ENCODE measurements at places on chromosomes 6 and 20.
A peak's percentile ranks its signal among the peaks of the same experiment; 100 is the strongest.

GRCh38 chr6:16505711-16506357 is 255.4 kb downstream of the ATXN1 start:
- DNase-seq, result peak; percentile 87
- no peaks in the 10 kb centered on the region for H3K27me3 ChIP-seq
- no peaks in the 10 kb centered on the region for H3K36me3 ChIP-seq
- H3K27ac ChIP-seq, result no peak overlapping the region
- peaks cover 18% of the 10 kb centered on the region for H3K4me1 ChIP-seq

DNA sequence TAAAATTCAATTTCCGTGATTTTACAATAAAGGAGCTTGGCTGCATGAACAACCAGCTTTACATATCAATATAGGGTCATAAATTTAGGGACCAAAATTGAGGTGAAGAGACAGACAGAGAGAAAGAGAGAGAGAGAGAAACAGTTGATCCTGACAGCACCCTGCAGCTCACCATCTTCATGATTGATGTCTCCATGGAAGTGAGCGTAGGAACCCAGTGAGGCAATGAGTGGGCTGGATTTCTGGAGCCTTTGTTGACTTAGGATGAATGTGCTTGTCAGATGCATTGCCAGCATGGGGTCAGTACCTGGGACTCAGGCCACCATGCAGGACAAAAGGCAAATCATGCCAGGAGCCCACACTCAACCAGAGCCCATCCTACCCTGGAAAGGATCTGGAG is 165.1 kb upstream of the SYNDIG1 start:
- no peak overlapping the region for H3K4me3 ChIP-seq
- H3K27ac ChIP-seq, result no peak overlapping the region
- H3K4me1 ChIP-seq, result no peaks in the 10 kb centered on the region
- no peaks in the 10 kb centered on the region for H3K36me3 ChIP-seq
- no peak for DNase-seq
- peaks cover 3% of the 10 kb centered on the region for H3K27me3 ChIP-seq

- peaks cover 10% of the 10 kb centered on the region for H3K36me3 ChIP-seq
Observed at GRCh38 chr6:119205911-119206618, 127.6 kb upstream of the FAM184A start.

- no peaks in the 10 kb centered on the region for H3K36me3 ChIP-seq
- H3K4me3 ChIP-seq, result no peak overlapping the region
- H3K27me3 ChIP-seq, result no peaks in the 10 kb centered on the region
- no peak overlapping the region for H3K27ac ChIP-seq
Observed at GRCh38 chr6:33882154-33882553, 78.4 kb upstream of the MLN start.

GRCh38 chr6:97697456-97697855 is 414.4 kb upstream of the MMS22L start:
- no peaks in the 10 kb centered on the region for H3K36me3 ChIP-seq
- no peaks in the 10 kb centered on the region for H3K27me3 ChIP-seq
- no peak for DNase-seq
- H3K27ac ChIP-seq, result no peak overlapping the region
- no peak overlapping the region for H3K4me3 ChIP-seq

DNA sequence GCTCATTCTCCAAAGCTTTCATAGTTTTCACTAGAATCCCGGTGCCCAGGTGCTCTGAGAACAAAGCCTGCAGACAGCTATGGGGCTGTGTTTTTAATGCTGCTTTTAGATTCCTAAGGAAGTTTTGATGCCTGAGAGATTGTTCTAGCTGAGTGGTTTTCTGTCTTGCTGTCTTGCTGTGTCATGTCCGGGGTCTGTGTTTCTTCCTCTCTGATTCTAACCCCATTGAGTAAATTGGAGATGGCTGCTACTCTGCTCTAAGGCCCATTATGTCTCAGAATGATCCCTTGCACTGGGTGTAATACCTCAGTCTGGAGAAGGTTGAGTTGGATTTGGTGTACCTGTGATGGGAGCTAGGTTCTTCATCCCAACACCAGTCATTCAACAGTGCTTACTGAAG is 63.4 kb downstream of the ARID1B start:
- H3K4me3 ChIP-seq, result no peak overlapping the region
- peak overlapping the region; percentile 24 for H3K27ac ChIP-seq
- DNase-seq, result no peak
- peaks cover 14% of the 10 kb centered on the region for H3K4me1 ChIP-seq

DNA sequence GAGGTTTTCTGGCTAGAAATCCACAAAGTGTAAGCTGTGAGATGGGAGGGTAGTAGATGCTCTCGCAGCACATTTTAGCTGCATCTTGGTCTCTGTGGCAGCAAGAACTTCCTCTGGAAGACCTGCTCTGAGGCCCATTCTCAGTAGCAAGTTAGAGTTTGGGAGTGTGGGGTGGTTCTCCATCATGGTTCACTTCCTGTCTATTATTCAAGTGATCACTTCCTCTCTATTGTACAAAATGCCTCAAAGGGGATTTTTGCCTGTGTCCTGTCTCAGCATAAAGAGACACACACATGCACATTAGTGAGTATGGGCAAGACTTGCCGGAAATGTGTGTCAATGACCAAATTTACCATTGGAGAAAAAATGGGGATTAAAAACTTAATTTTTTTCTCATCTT is 42.5 kb downstream of the LYRM2 start:
- no peak overlapping the region for H3K27ac ChIP-seq
- DNase-seq, result no peak
- no peak overlapping the region for H3K4me3 ChIP-seq
- H3K36me3 ChIP-seq, result no peaks in the 10 kb centered on the region

DNA sequence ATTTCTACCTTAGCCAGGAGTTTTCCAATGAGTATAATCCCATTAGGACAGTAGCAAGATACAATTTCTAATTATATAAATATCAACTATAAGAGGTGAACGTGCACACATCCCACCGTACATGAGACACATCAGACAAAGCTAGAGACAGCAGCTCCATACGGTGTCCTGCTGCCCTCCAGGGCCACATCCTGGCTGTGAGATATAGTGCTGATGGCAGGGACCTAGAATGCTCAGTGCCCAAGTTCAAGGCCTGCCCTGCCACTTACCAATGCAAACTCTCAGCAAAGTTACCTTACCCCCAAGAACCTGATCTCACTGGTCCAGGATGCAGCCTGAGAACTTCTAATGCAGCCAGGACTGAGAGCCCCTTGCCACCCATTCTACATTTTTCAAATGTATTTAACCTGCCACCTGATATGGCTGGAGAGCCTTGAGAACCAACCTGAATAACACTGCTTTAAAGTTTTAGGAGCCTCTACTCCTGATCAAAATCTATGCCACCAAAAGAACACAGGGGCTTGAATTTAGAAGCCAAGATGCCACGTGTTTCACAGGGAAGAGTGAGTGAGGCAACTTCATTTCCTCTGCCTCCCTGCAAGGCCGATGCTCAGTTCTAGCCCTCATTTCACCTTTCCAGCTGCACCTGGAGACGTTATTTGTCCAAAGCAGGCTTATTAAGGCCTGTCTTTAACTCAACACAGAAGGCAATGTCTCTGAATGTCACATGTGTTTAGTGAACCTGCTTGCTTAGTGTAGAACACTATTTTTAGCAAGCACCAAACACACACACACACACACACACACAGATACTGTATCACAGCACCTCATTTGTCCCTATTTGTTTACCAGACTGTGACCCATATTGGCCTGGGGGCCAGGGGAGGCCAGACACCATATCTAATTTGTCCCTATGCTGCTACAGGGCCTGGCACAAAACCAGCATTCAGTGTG is 6.1 kb downstream of the NFATC2 start:
- H3K27ac ChIP-seq, result no peak overlapping the region
- H3K4me1 ChIP-seq, result peaks cover 5% of the 10 kb centered on the region
- DNase-seq, result no peak
- H3K27me3 ChIP-seq, result no peaks in the 10 kb centered on the region

DNA sequence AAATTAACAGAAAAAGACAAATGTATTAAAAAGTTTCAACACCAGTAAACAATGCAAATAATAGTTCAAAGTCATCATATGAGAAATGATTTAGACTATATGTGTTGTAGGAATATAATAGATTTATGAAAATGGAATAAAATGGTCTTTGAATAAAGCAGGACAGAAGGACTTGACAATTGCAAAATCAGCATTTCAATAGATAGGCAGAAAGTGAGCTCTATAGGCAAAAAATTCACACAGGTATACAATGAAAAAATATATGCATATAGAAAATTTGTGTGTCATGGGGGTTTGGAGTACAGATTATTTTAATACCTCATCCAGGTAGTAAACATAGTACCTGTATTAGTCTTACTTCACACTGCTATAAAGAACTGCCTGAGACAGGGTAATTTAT is 571.1 kb upstream of the EYS start:
- H3K4me1 ChIP-seq, result no peaks in the 10 kb centered on the region
- no peaks in the 10 kb centered on the region for H3K36me3 ChIP-seq
- no peak overlapping the region for H3K4me3 ChIP-seq
- no peak overlapping the region for H3K27ac ChIP-seq

DNA sequence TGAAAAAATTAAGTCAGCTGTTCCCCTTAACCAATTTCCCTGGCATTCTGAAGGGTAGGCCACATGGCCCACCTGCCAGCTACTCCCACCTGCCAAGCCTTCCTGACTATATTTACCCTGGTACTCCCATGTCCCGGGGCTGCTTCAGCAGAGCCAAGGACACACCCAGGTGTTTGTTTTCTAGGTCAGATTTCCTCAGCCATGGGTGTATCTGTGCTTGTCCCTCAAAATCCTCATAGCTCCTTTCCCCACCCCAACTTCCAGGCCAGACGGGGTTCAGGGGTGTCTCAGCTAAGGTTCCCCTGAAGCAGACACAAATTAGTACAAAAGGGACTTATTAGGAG is 139.4 kb upstream of the CDYL start:
- no peaks in the 10 kb centered on the region for H3K36me3 ChIP-seq
- no peak for DNase-seq
- H3K27ac ChIP-seq, result no peak overlapping the region
- no peak overlapping the region for H3K4me3 ChIP-seq
- no peaks in the 10 kb centered on the region for H3K4me1 ChIP-seq

DNA sequence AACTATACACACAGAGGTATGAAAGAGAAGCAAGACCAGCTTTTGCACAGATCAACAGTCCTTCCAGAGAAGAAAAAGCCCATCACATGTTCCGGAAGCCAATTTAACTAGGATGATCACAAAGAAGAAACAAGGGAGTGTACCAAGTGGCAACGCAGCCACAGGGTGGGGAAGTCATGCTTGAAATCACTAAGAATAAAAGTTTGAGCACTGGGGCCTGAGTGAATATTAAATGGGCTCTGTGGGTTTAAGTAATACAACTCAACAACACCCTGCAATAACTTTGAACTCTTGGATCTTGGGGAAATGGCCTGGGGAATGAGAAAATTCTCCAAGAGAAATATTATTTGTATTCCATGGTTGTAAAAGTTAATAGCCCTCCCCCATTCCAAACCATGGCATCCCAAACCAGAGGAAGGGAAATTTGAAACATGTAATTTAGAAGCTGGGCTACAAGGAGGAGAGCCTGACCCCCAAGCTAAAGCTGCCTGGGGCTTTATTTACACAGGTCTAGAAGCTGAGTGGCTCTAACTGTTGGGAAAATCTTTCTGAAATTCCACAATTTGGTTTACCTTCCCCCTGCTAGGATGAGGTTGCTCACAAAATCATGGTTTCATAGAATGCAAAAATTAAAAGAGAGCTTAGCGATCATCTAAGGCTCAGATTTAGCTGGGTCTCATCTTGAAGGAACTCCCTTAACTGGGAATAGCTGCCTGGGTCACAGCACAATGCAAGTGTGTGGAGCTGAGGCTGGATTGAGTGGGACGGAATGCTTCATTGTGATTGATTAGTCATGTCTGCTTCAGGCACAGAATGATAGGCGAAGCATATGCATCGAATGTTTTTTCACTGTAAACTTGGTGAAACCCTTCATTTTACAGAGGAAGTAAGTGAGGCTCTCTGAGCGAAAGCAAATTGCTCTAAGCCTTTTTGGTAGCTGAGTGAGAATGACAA is 143.6 kb downstream of the BMP7 start:
- DNase-seq, result no peak
- no peak overlapping the region for H3K27ac ChIP-seq
- H3K27me3 ChIP-seq, result no peaks in the 10 kb centered on the region

DNA sequence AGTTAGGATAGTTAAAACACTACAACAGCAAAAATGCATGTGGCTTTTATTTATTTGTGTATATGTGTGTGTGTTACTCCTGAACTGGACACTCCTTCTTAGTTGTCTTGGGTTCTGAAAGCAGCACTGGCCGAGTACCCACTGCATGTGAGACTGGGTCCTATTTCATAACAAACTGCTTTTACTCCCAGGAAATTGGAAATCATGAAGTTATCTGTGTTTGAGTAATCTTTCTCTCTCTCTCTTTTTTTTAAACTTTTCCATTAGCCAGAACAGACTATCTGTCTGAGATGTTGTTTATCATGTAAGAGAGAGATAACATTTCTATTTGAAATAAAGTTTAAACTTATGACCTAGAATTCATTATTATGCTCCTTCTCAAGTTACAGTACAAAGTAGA is 110.4 kb downstream of the LIN28B start:
- no peaks in the 10 kb centered on the region for H3K27me3 ChIP-seq
- H3K36me3 ChIP-seq, result no peaks in the 10 kb centered on the region
- no peak for DNase-seq
- no peak overlapping the region for H3K4me3 ChIP-seq
- no peaks in the 10 kb centered on the region for H3K4me1 ChIP-seq

DNA sequence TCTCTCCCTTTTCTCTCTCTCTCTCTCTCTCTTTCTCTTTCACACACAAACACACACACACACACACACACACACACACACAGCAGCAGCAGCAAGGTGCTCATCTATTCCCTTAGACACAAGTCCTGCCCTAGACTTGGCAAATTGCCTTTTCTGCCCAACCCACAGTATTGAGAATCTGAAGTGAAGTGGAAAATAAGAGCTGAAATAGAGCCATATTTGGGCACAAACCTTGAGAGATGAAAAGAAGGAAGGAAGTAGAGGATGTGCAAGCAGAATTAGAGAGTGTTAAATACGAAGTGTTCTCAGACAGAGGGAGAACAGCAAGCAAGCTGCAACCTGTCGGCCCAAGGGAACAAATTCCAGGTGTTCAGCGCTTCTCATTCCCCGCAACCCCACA is 557.5 kb upstream of the NOX3 start:
- H3K27ac ChIP-seq, result no peak overlapping the region
- H3K4me3 ChIP-seq, result no peak overlapping the region
- H3K36me3 ChIP-seq, result no peaks in the 10 kb centered on the region
- H3K4me1 ChIP-seq, result no peaks in the 10 kb centered on the region
- H3K27me3 ChIP-seq, result no peaks in the 10 kb centered on the region

- peak overlapping the region; percentile 34 for H3K27ac ChIP-seq
- no peaks in the 10 kb centered on the region for H3K27me3 ChIP-seq
- no peak for DNase-seq
- H3K36me3 ChIP-seq, result no peaks in the 10 kb centered on the region
- no peaks in the 10 kb centered on the region for H3K4me1 ChIP-seq
Observed at GRCh38 chr6:142913036-142913510, 31.9 kb downstream of the HIVEP2 start.

GRCh38 chr6:19836799-19837510 is at the start of gene ID4:
Gene ID4 (plus strand): TSS chr6:19837370. CDS start chr6:19837755, 385 bp downstream.
- DNase-seq, result peak; percentile 99
- peaks cover 5% of the 10 kb centered on the region for H3K36me3 ChIP-seq
- H3K4me1 ChIP-seq, result no peaks in the 10 kb centered on the region
- H3K27ac ChIP-seq, result peak within 1 kb of the TSS; percentile 93

DNA sequence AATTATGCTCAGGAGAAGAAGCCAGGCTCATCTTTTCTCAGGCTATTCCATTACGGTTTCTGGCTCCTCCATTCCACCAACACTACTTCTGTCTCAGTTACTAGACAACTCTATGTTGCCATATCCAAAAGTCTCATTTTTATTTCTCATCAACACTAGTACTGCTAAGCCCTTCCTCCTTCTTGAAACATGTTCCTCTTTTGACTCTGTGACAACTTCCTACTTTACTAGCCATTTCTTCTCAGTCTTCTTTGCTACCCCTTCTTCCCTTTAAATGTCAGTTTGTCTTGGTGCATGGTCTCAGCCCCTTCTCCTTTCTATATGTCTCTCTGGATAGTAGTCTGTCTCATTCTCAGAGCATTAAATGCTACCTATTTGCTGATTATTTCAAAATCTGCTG is 7.1 kb upstream of the ADGRG6 start:
- no peaks in the 10 kb centered on the region for H3K36me3 ChIP-seq
- no peak overlapping the region for H3K27ac ChIP-seq
- no peaks in the 10 kb centered on the region for H3K4me1 ChIP-seq
- no peaks in the 10 kb centered on the region for H3K27me3 ChIP-seq
